ENCODE measurements at places on chromosomes 7 and 10.

DNA sequence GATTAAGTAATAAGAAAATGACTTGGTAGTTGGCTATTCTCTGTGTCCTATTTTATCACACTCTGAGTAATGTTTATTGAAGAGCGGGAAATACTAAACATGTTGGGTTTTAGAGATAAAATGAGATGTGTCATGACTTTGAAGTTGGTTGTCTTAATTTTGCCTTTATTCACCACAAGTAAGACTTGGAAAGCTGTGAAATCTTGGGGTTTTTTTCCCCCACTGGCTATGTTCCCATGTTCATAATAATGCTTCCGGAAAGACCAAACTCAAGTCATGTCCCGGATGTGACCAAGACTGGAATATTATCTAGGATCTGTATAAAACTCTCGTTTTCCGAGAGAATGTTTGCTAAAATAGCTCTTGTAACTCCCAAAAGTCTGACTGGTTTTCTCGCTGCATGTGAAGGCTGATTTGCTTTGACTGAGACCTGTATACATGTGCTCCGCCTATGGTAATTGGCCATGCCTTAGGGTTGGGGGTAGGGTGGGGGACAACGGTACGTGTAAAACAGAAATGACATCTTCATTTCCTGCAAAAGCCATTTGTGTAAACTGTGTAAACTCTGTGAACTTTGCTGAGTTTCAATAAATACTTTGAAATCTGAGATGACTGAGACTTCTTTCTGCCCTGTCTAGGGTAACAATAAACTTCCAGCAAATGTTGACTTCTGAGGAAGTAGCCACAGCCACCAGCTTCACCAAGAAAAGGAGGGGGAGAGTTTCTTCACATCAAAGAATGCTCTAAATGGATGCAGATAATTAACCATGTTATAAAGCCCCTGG lies 169.6 kb downstream of the ZNF365 start:
- DNase-seq = no peak

GRCh38 chr10:55668326-55668922 lies 692.6 kb downstream of the ZWINT start:
- no peak for DNase-seq

DNA sequence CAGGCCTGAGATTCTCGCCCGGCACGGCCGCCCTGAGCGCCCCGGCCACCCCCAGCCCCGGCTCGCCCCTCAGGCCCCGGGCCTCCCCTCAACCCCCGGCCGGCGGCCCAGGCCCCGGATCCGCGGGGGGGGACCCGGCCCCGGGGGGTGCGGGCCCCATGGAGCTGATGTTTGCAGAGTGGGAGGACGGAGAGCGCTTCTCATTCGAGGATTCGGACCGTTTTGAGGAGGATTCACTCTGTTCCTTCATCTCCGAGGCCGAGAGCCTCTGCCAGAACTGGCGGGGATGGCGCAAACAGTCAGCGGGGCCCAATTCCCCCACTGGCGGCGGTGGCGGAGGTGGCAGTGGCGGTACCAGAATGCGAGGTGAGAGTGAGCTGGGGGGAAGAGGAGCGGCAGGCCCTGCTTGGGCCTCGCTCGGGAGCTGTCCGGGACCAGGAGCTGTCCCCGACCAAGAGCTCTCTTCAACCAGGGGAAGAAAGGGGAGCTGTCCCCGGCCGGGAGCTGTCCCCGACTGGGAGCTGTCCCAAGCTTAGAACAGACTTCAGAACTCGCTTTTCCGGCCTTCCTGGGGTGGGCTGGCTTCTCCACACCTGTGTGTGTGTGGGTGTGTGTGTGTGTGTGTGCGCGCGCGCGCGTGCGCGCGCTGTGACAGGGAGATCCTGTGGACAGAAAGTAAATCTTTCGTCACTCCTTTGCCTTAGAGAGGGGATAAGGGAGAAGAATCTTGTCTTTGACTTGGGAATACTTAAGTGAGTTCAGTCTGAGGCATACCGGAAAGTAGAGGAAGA lies 510 bp downstream of the ZSWIM8 start:
- no peak for DNase-seq

DNA sequence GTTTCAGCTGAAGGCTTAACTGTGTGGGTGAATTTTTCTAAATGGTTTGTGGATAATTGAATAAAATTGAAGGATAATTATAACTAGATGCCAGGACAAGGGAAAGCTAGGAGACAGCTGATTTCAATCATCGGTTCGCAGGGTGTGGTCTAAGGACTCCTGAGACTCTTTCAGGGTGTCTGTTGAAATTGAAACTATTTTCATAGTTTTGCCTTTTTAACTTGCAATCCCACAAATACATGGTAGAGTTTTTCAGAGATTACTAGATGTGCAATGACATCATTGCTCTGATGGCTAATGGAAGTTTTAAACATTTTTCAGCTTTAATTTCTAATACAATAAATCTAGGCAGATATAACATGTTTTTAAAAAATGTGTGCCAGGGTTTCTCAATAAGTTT lies 18.5 kb downstream of the TRUB1 start:
- DNase-seq = no peak
